ENCODE measurements at places on chromosomes 7 and 10.
A peak's percentile ranks its signal among the peaks of the same experiment; 100 is the strongest.

DNA sequence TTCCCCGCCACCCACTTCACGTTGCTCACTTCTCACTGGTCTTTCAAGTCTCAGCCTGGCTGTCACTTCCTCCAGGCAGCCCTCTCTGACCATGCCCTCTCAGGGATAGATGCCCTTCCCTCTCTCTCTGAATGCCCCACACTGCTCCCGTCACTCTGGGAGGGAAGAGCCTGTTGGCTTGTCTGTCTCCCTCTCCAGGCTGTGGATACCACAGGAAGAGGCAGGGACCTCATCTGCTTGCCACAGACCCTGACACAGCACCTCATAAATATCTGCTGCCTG is 93.1 kb downstream of the OAT start:
- DNase-seq: no peak

DNA sequence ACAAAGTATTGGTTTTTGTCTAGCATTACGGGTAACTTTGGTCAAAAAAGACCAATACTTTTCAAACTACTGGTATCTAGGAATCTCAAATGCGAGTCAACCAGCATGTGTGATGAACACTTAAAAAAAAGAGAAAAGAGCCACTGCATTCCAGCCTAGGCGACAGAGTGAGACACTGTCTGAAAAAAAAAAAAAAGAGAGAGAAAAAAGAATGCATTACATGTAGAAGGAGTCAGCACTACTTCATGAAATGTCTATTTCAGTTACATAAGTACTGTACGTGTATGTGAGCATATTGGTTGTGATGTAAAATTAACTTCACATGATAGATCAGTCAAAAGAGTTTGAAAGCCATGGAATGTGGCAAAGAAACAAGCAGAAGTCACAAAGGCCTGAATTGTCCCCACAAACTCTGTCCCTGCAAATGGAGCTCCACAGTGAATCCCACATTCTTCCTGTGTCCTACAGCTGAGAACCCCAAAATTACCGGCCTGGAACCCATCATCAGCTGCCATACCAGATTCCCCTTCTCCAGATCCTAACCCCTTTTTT is 1.6 kb downstream of the DENND11 start:
- no peak for DNase-seq

DNA sequence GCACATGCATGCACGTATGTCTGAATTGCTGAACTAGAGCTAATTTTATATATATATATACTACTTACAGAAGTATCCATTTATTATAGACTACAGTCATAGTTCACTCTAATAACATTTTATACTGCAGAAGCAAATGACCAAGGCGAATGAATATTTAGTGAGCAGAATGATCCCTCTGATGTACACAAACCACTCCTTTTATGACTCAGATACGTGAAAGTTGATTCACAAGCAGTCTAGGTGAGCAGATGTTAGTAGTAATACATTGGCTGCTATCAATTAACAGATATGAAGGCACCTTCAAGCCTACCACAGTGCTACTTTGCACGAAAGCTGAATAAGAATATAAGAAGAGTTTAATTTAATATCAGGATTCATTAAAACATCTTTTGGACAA is 10.4 kb downstream of the GPAM start:
- DNase-seq: no peak

- no peak for DNase-seq
These were observed 71.8 kb downstream of the ZNF438 start for GRCh38 chr10:30959836-30960210.

GRCh38 chr10:86252556-86252955 is 114.0 kb downstream of the GRID1 start:
- DNase-seq: no peak

- peak; percentile 54 for DNase-seq
These were observed 22.5 kb upstream of the ECHDC3 start for GRCh38 chr10:11719496-11720259.

DNA sequence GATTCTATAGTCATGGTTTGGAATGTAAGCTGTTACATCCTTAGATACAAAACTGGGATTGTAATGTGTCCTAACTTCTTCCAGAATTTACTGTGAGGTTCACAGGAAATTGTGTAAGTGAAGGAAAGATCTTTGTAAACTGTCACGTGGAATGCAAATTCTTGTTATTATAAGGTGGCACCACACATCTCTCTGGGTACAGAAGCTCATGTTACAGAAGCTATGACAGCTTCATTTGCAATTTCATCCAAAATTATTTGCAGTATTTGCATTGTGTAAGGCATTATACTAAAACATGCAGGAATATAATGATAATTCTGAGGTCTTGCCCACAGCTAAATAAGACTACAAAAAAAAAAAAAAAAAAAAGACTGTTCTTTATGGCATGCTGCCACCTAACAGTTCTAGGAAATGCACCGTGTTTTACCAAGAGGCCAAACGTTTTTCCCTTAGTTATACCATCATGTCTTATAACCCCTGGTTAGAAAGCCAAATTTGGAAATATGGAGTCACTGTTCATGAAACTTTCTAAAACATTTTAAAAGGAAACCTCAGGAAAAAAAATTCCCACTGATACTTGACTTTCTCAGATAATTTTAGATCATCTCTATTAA is 17.6 kb downstream of the MINDY3 start:
- DNase-seq: no peak

Measured in Calu3 (cell line).